Peyer's patch (tissue), 4 donors: ENCODE measurements at places on chromosomes 3 and 15. TPM values are rescaled to one million over a fixed set of nuclear protein-coding genes. Genes with fewer than 3 reads are reported as not detected.

PCSK6 gene
- total RNA-seq, result 10.8 TPM

DNA sequence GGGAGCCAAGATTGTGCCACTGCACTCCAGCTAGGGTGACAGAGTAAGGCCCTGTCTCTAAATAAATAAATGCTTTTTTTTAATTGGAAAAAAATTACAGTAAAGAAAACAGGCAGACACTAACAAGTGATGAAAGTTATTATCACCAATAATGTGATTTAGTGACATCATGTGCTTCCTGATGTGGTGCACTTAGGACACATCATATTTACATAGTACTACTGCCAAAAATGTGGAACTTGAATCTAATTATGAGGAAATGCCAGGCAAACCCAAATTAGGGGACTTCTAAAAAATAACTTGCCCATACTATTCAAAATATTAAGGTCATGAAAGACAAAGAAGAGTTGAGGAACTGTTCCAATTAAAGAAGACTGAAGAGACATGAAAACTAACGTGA, 30.8 kb downstream of the MAP4 start:
- H3K27me3 ChIP-seq, result no peaks in the 10 kb centered on the region
- DNase-seq, result no peak
- H3K36me3 ChIP-seq, result no peaks in the 10 kb centered on the region
- H3K4me1 ChIP-seq, result no peaks in the 10 kb centered on the region

DNA sequence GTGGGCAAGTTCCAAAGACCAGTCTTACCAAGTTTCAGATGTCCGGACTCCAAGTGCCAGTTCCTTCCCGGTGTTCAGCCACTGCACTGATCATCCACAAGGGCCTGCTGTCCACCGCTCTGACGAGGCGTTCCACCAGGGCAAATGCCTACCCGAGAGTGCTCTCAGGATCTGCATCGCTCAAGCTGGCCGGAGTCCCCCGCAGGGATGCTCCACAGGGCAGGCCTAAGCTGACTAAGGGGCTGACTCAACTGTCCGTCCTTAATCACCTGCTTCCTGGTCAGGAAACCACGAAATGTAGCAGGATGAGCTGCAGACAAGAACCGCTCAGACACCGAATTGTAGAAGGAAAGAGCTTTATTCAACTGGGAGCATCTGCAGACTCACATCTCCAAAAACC, 341.6 kb downstream of the KCNH8 start:
- no peak overlapping the region for H3K4me3 ChIP-seq
- no peaks in the 10 kb centered on the region for H3K4me1 ChIP-seq
- H3K36me3 ChIP-seq, result no peaks in the 10 kb centered on the region

- H3K4me3 ChIP-seq, result no peak overlapping the region
- no peaks in the 10 kb centered on the region for H3K4me1 ChIP-seq
- H3K27me3 ChIP-seq, result no peaks in the 10 kb centered on the region
Measured at GRCh38 chr3:132626955-132627354, 29.9 kb downstream of the ACKR4 start.

GP5 gene
- total RNA-seq, result not detected

CD276 gene
- 22.8 TPM for total RNA-seq

SST gene
- 41.3 TPM for total RNA-seq

DNA sequence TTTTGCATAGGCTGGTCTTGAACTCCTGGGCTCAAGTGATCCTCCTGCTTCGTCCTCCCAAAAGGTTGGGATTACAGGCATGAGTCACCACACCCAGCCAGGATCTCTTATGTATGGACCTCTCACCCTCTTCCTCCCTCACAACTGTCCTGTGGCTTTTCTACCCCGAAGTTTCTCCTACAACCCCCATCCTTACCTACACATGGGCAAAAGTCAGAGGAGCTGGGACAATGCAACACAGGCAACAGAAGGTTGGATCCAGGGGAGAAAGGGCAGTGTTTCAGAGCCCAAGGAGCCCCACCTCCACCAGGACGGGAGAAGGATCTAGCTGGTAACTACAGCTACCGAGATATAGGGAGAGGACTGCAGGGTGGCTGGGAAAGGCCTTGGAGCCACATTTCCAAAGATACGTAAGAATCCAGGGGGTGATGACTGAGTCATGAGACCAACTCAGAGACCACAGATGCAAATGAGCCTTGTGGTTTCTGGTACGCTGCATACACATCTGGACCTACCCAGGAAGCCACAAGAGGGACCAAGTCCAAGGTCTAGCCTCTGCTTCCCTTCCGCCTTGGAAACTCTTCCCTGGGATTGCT, 13.6 kb downstream of the IGDCC4 start:
- H3K4me1 ChIP-seq, result no peaks in the 10 kb centered on the region
- no peak overlapping the region for H3K27ac ChIP-seq
- no peak for DNase-seq
- H3K27me3 ChIP-seq, result no peaks in the 10 kb centered on the region

DNA sequence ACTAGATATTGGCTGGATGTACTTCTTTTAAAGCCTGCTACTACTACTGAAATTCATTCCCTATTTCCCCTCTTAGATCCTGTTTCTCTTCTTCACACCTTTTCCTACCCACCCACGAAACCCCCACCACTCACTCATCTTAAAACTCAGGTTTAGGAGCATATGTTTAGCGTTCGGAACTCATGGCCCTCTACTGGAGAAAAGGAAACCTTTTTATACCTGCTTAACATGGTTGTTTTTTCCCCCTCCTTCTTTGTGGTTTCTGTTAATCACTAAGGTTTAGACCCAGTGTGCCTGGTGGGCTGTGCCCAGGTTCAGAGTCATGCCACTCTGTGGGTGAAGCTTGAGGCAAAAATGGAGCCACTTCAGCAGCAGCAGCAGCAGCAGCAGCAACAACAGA, 2.6 kb downstream of the ARID3B start:
- no peaks in the 10 kb centered on the region for H3K27me3 ChIP-seq
- peaks cover 3% of the 10 kb centered on the region for H3K36me3 ChIP-seq
- DNase-seq, result no peak

DNA sequence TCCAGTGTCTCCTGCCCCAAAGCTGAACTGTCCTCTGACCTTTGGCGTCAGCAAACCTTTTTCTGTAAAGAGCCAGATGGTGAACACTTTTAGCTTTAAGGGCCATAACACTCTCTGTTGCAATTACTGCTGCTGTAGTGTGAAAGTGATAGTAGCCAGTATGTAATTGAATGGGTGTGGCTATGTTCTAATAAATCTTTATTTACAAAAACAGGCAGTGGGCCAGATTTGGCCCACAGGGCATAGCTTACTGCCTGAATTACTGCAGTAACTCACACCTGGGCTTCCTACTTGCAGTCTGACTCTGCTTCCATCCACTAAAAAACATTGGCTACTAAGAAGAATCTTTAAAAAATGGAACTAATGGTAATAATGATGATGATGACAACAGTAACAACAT, 68.0 kb upstream of the SLC6A11 start:
- no peaks in the 10 kb centered on the region for H3K4me1 ChIP-seq
- H3K36me3 ChIP-seq, result no peaks in the 10 kb centered on the region
- H3K27ac ChIP-seq, result no peak overlapping the region
- no peak for DNase-seq
- no peaks in the 10 kb centered on the region for H3K27me3 ChIP-seq

ZDHHC19 gene
- total RNA-seq, result not detected

DNA sequence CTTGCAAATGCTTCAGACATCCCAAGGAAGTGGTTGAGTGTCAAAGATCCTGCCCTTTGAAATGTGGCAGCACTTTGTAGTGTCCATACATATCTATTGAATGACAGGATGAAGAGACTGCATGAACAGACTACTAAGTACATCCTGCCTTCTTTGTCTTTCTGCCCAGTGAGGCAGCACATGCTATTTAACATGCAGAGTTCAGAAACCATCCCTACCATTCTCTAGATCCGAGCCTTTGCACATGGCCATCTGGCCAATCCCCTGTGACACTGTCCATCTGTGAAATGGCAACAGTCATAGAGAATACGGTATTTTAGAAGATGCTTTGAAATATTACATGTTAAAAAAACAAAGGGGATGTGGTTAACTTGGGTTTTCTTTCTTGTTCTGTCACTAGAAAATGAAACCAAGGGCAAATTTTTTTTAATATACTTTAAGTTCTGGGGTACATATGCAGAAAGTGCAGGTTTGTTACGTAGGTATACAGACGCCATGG, 519.6 kb downstream of the NTRK3 start:
- no peak overlapping the region for H3K27ac ChIP-seq
- H3K4me1 ChIP-seq, result no peaks in the 10 kb centered on the region
- no peaks in the 10 kb centered on the region for H3K27me3 ChIP-seq
- no peaks in the 10 kb centered on the region for H3K36me3 ChIP-seq
- H3K4me3 ChIP-seq, result no peak overlapping the region

NR2C2 gene
- 57.8 TPM for total RNA-seq

DNA sequence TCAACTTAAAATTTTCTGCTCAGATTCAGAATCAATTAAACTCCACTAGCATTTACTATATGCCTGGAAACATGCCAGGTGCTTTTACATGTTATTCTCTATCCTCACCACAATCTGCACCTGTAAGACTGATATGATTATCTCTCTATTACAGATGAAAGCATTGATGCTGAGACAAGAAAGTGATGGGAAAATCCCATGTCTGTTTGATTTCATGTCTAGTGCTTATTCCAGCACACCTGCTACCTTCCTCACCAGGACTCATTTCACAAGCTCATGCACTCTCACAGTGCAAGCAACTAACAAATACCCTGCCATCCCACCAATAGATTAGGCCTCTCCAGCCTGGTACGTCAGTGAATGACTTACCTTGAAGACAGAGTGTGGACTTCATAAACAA, 25.0 kb upstream of the BCL6 start:
- DNase-seq, result no peak
- H3K4me1 ChIP-seq, result no peaks in the 10 kb centered on the region
- no peak overlapping the region for H3K27ac ChIP-seq

DNA sequence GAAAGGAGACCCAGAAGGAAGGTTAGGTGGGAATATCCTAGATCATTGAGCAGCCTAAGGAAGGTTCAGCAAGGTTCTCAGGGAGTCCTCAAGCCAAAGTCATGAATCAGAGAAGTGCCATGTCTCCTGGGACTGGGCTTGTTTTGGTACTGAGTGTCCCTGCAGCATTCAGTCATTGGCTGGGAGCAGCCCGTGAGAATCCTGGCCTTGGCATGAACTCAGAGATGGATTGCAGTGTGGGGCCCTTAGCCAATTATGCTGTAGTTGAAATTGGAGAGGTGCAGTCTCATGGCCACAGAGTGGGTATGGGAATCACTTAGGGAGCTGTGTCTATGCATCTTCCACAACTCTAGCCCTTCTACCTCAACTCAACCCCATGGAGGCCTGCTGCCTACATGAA, 17.0 kb upstream of the PPM1L start:
- H3K36me3 ChIP-seq, result no peaks in the 10 kb centered on the region
- H3K27me3 ChIP-seq, result no peaks in the 10 kb centered on the region
- no peaks in the 10 kb centered on the region for H3K4me1 ChIP-seq
- no peak overlapping the region for H3K27ac ChIP-seq
- DNase-seq, result no peak

GRCh38 chr3:159560214-159560979, 428.2 kb upstream of the IL12A start:
- DNase-seq, result no peak
- no peaks in the 10 kb centered on the region for H3K36me3 ChIP-seq
- no peaks in the 10 kb centered on the region for H3K4me1 ChIP-seq

BFSP2 gene
- not detected for total RNA-seq

GRCh38 chr3:156478891-156479290, 76.0 kb downstream of the SSR3 start:
- H3K36me3 ChIP-seq, result no peaks in the 10 kb centered on the region
- no peak overlapping the region for H3K27ac ChIP-seq
- no peaks in the 10 kb centered on the region for H3K4me1 ChIP-seq
- no peaks in the 10 kb centered on the region for H3K27me3 ChIP-seq

MLF1 gene
- not detected for total RNA-seq

CMTM8 gene
- not detected for total RNA-seq

- peak overlapping the region; percentile 98 for H3K27ac ChIP-seq
- H3K4me3 ChIP-seq, result peak overlapping the region; percentile 80
- H3K36me3 ChIP-seq, result no peaks in the 10 kb centered on the region
- peak; percentile 69 for DNase-seq
Measured at GRCh38 chr15:52677593-52678467, 1.4 kb downstream of the ATOSA start.

FBXO40 gene
- not detected for total RNA-seq

- H3K4me3 ChIP-seq, result no peak overlapping the region
- no peaks in the 10 kb centered on the region for H3K27me3 ChIP-seq
- no peak overlapping the region for H3K27ac ChIP-seq
- no peaks in the 10 kb centered on the region for H3K4me1 ChIP-seq
Measured at GRCh38 chr15:93882141-93882540, 349.2 kb upstream of the MCTP2 start.

- DNase-seq, result no peak
- H3K4me1 ChIP-seq, result no peaks in the 10 kb centered on the region
- H3K27ac ChIP-seq, result no peak overlapping the region
- H3K36me3 ChIP-seq, result no peaks in the 10 kb centered on the region
Measured at GRCh38 chr3:23815879-23816278, 10.1 kb downstream of the UBE2E1 start.

DNA sequence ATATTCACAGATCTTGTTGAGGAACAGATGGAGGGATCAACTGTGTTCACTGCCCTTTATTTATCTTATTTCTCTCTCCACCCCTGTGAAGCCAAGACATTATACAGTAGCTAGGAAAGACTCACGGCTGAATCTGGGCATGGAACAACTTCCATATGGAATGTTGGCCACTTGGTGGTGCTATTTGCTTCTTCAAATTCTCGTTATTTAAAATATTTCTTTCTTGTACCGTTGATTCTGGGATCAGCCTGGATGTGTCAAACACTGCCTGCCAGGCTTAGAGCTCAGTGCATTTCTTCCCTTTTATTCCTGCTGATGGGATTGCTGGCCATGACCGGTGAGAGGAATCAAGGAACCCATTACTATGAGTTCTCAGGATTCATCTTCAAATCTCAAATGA, 17.5 kb upstream of the GASK1A start:
- H3K27ac ChIP-seq, result no peak overlapping the region
- H3K4me1 ChIP-seq, result no peaks in the 10 kb centered on the region
- DNase-seq, result no peak

GRCh38 chr15:34122771-34123183, 20.9 kb downstream of the PGBD4 start:
- H3K4me1 ChIP-seq, result no peaks in the 10 kb centered on the region
- no peaks in the 10 kb centered on the region for H3K27me3 ChIP-seq
- no peak overlapping the region for H3K27ac ChIP-seq
- H3K36me3 ChIP-seq, result no peaks in the 10 kb centered on the region
- no peak overlapping the region for H3K4me3 ChIP-seq
- DNase-seq, result no peak

TRPM1 gene
- total RNA-seq, result not detected

ZNF770 gene
- 23.9 TPM for total RNA-seq

PAQR5 gene
- total RNA-seq, result 26.8 TPM
